ENCODE measurements at places on chromosomes 5 and 9.
A peak's percentile ranks its signal among the peaks of the same experiment; 100 is the strongest.

- no peak for DNase-seq
Measured at GRCh38 chr9:101421653-101422065, 13.9 kb downstream of the ALDOB start.

DNA sequence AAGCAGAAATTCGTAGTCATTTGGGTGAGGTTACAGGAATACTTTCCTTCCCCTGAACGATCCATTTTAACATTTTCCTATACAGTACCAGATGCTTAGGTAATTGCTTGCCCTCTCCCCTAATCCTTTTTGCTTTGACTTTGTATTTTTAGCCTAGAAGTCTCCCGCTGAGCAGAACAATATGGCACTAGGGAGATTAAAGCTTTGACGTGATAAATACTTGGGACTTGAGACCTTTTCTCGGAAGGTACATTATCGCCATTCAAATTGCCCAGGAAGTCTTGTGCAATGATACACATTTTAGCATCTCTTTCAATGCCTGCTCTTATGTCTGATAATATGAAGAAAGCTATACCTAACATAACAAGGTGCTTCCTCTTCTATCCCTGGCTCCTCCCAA is 22.9 kb upstream of the SPATA31C2 start:
- no peak for DNase-seq

- DNase-seq: peak; percentile 13
Measured at GRCh38 chr5:143016777-143017516, 246.8 kb downstream of the ARHGAP26 start.

DNA sequence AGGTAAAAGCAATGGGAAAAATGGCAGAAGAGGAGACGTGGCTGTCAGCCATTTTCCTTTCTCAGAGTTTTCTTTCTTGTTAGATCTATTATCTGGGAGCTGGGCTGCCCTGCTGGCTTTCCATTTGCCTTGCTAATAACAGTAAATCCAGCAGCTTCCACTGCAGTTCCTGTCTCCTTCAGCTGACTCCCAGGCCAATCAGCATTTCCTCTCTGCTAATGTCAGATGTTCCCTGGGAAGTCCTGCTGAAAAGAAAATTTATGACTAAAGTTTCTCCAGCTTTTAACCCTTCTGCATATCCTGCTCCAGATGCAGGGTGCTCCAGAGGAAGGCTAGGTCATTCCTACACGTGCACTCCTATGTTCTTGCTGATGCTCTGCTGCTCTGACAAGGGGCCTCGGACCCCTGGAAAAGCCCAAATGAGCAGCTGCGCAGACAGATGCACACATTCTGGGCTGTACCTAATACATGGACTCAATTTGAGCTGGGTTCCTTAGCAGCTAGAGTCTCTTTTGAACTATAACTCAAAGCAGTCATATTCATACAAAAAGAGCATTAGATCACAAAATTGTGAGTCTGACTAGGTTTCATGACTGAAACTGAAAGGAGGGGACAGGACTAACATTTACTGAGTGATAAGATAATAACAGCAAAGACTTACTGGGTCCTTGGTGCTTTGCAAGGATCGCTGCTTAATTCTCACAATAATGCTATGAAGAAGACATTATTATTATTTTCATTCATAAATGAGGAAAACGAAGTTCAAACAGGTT is 182.2 kb downstream of the MAPKAP1 start:
- no peak for DNase-seq

- DNase-seq: no peak
Measured at GRCh38 chr5:143402017-143402552, 1.4 kb downstream of the NR3C1 start.

DNA sequence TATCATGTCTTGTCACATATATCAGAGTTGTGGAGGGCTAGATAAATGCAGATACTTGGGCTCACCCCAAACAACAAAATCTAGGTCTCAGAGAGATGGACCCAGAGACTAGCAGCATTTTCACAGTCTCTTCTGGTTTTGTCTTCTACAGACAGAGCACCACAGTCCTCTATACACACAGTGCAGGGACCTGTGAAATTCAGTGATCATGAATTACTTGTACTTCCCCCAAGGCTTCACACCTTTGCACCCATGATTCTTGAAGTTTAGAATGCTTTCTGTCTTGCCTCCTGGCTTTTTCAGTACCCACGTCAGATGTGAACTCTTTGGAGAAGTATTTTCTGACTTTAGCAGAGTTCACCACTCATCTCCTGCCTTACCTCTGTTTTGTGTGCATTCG is 371.5 kb upstream of the PRR16 start:
- DNase-seq: no peak

GRCh38 chr5:134132372-134133187 is 18.1 kb downstream of the TCF7 start:
- DNase-seq: no peak

GRCh38 chr9:72809586-72809985 is 143.3 kb downstream of the ALDH1A1 start:
- DNase-seq: no peak

DNA sequence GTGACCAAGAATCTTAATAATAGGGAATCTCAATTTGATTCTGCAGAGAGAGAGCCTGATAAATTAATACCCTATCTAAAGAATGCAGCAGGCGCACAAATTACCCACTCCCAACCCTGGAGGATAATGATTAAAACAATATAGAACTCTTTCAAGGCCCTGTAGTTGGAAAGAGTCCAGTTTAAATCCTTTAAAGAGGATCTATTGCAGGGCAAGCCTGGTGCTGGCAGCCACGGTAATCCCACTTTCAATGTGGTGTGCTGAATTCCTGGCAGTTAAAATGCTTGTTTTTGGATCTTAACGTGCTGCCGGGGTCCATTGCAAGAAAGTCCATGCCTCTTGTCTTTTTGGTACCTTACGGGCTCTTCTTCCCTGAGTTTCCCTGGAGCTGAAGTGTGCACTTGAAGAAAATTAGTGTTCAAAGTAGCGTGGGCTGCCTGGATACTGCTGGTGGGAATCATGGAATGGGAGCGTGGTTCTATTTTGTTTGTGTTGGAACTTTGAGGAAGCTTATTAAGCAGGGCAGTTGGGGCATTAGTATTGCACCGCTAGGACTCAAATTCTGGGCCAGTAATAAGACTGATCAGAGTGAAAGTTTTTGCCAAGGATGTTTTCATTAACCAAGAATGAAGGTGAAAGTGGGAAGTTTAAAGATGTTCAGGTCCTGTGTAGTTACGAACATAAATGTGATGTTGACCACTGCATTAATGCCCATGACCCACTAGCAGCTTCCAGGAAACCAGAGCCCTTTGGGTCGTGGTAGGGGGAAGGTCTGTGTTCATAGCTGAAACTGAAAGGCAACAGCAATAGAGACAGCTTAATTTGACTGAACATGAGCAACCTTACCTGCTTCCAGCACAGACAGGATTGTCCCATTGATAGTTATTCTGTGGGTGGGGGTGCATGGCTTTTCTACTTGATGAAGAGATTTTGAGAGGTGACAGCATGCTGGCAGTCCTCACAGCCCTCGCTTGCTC is 20.8 kb downstream of the MARCHF6 start:
- DNase-seq: no peak

DNA sequence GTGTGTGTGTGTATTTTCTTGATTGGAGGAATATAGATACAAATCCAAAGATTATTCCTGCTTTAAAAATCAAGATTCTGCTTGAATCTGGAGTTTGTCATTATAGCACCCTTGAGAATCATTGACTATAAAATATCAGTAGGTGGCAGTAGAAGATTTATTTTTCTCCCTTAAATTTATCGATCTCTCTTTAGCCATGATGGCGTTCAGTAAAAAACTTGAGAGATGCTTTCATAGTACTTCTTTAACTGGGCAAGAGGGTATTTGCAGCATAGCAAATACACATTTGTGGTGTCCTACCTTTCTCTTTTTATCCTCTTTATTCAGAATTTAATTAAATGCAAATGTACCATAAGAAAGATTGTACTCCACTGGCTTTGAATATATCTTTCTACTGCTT is 307.7 kb downstream of the ADGRV1 start:
- DNase-seq: no peak

DNA sequence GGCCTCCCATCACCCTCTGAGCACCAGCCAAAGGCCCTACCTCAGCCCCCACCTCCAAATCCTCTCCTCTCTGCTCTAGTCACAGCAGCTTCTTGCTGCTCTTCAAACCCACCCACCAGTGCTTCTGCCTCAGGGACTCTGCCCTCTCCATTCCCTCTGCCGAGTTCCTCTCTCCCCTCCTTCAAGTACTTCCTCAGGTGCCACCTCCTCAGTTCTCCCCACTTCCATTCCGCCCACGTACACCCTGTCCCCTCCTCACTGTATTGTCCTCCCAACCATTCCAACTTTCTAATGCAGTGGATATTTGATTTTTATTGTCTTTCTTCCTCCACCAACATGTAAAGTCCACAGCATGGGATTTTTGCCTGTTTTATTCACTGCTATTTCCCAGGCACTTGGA is 43.2 kb downstream of the C5orf15 start:
- DNase-seq: no peak

DNA sequence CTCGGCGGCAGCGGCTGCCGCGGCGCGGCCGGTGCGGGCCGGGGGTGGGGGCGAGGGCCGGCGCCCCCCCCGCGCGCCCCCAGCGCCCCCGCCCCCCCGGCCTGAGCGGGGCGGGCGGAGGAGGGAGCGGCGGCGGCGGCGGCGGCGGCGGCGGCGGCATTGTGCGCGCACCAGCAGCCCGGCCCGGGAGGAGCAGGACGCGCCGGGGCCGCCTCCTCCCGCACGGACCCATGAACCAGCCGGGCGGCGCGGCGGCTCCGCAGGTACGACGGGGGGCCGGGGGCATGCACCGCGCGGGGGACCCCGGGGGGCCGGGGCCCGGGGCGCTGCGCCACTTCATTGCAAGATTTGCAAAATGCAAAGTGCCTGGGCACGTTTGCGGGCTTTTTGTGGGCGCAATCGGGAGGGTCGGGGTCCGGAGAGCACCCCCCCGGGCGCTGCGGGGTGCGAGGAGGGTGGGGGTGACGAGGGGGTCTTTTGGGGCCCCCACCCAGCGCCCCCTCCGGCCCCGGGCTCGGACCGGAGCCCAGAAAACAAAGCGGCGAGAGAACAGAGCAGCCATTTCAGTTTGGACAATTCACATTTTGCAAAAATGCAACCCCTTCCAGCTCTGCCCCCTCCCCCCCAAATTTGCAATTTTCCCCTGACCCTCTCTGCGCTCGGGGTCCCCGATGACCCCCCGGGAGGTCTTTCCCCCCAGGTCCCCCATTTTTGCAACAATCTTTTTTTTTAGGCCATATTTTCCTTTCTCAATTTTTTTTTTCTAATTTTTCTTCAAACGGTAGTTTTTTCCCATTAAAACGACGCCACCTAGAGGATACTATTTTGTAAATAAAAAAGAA is at the start of gene ZNF618:
Gene ZNF618 (plus strand): TSS at position 159 of the 842 bp plus-strand sequence. CDS start 72 bp downstream, at position 231.
- DNase-seq: peak; percentile 37

GRCh38 chr5:53882006-53882675 is 321.7 kb downstream of the NDUFS4 start:
- no peak for DNase-seq

GRCh38 chr5:107418902-107419301 is 251.8 kb downstream of the EFNA5 start:
- DNase-seq: no peak

DNA sequence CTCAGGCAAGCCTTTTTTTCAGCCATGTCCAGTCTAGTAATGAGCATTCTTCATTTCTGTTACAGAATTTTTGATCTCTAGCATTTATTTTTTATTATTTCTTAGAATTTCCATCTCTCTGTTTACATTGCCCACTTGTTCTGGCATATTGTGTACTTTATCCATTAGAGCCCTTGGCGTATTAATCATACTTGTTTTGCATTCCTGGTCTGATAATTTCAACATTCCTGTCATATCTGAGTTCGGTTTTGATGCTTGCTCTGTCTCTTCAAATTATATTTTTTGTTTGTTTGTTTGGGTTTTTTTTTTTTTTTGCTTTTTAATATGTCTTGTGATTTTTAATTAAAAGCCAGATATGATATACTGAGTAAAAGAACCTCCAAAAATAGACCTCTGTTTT is 23.0 kb upstream of the JAK2 start:
- DNase-seq: no peak

GRCh38 chr5:111277061-111277460 is 52.9 kb downstream of the CAMK4 start:
- no peak for DNase-seq

GRCh38 chr5:78628270-78628992 is 20.1 kb downstream of the LHFPL2 start:
- no peak for DNase-seq

- no peak for DNase-seq
Measured at GRCh38 chr5:6805841-6806240, 92.6 kb downstream of the TENT4A start.

GRCh38 chr9:82797534-82797933 is 265.4 kb downstream of the RASEF start:
- no peak for DNase-seq

DNA sequence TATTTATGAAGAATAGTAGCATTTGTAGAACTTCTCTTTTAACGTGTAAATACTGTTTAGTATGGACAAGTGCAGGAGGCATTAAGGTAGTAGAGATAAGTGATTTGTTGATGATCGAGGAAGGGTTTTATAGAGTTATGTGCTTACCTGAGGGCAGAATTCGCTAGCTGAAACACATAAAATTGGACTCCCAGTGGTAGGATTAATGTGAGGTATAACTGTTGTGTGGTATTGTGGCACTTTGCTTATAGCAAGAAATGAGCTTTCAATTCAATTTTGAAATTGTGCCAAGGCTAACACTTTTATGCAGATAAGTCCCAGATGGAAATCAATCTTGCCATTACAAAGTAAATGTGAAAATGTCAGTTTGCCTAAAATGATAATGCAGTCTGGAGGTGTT is 1.2 kb downstream of the AP3S1 start:
- no peak for DNase-seq

DNA sequence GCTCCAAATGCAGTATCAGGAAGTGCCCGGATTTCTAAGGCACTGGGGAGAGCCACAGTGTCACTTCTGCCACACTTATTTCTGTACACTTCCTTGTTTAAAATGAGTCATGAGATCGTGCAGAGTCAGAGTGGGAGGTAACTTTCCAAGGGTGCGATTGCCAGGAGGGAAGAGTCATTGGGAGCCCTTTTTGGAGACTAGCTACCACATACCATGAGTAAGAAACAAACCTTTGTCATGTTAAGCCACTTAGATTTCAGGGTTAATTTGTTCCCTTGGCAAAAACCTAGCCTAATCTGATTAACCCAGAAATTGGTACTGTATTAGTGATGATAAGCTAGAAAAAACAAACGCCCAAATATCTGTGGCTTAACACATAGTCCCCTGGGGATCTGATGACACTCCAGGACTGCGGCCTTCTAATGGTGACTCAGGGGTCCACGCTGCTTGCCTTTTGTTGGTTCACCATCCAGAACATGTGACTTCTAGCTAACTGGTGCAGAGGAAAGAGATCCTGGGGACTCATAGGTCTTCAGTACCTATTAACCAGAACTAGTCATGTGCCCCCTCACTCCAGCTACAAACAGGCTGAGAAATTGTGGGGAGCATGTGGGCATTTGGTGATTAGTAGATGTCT is 48.6 kb upstream of the TLE1 start:
- DNase-seq: no peak

- DNase-seq: no peak
Measured at GRCh38 chr5:127088251-127088650, 14.9 kb upstream of the C5orf63 start.

GRCh38 chr5:113233606-113234005 is 201.2 kb downstream of the TSSK1B start:
- DNase-seq: no peak
